ENCODE measurements at places on chromosomes 3 and 15.

- DNase-seq, result no peak
Observed at GRCh38 chr3:4079339-4080195, 223.6 kb upstream of the SETMAR start.

GRCh38 chr3:141112686-141113297, 61.6 kb downstream of the SPSB4 start:
- no peak for DNase-seq

GRCh38 chr15:92848852-92849598, 51.1 kb upstream of the CHD2 start:
- DNase-seq, result peak; percentile 69

GRCh38 chr3:75294124-75294523, 370.0 kb upstream of the FRG2C start:
- no peak for DNase-seq

DNA sequence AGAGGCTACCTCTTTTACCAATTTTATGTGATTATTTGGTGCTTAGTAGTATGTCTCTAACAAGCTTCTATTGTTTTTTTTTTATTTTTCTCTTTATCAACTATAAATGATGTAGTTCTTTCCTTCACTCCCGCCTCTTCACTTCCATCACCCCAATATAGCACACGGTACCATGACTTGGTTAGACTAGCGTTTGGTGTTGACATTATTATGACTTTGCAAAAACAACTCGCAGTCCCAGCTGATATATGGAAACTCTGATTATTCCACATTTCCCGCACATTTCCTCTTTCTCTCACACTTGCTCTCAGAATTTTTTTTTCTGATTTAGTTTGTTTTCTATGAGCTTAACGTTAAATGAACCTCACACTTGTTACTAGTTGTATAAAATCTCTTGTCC, 162.2 kb downstream of the GREM1 start:
- no peak for DNase-seq

DNA sequence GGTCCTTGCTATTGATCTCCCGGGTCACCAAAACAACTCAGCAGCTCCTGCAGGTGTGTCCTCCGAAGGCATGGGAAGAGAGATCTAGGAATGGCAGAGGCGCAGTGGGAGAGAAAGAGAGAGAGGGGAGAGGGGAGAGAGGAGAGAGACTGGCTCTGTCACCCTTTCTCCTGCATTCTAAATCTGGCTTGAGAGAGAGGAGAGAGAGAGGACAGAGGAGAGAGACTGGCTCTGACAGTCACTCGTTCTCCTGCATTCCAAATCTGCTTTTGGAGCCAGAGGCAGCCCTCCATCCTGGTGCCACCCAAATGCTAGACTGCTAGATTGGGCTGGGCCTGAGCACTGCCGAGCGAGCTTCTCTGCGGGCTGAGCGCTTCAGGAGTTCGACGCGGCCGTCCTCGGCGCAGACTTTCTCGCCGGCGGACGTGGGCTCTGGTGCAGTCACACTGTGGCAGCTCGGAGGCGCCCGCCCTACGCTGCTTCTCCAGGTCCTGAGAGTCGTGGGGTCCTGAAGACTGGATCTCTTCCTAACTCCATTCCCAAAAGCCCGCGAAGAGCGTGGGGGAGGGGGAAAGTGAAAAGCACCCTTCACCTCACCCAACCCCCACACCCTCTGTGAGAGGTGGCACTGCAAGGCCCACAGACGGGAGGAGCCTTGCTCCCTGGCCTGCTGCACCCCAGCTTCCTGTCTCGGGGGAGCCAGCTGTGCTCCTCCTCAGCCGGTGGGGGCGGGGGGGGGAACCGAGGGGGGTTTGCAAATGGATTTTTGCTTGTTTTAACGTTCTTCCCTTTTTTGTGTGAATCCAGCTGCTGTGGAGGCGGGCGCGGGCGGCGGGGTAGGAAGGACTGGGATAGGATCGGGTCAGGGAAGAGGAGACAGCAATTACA, 222.3 kb downstream of the MEIS2 start:
- no peak for DNase-seq

- no peak for DNase-seq
Observed at GRCh38 chr3:182983876-182984275, 3.5 kb upstream of the DCUN1D1 start.

- no peak for DNase-seq
Observed at GRCh38 chr3:40258555-40258954, 51.0 kb upstream of the EIF1B start.

- DNase-seq, result no peak
Observed at GRCh38 chr3:45642731-45643152, 46.5 kb upstream of the SACM1L start.

DNA sequence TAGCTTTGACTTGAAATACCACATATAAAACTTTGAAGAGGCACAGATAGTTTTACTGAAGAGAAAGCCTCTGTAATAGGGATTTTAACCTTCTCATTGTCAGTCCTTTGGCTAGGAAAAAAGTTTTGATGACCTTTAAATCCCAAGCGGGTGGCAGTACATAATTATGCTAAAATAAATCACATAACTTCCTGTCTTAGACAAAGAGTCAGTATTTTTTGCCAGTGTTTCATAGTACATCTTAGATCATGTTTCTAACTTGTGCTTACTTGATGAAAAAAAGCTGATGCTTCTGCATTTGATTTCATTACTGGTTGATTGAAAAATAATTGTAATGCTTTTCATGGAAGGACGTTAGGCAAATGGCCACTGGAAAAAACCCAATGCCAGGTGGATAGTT, 5.8 kb downstream of the ST3GAL6 start:
- no peak for DNase-seq

- no peak for DNase-seq
Observed at GRCh38 chr3:139552632-139553365, 13.3 kb upstream of the RBP1 start.

DNA sequence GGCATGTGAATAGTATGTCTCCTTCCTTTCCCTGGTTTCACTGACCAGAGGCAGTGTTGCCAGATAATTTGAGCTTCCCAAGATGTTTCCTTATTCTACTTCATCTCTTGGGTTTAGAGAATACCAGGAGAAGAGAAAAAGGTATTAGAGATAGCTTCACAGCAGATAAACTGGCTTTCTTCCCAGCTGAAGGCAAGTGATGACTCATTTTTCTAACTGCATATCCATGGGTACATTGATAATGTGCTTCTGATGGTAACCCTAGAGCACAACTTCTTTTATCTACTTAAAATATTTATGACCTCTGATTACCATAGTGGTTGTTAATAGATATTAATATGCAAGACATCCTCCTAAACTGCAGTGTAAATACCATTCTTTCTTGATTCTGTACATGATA, 34.6 kb upstream of the CMTM8 start:
- no peak for DNase-seq

DNA sequence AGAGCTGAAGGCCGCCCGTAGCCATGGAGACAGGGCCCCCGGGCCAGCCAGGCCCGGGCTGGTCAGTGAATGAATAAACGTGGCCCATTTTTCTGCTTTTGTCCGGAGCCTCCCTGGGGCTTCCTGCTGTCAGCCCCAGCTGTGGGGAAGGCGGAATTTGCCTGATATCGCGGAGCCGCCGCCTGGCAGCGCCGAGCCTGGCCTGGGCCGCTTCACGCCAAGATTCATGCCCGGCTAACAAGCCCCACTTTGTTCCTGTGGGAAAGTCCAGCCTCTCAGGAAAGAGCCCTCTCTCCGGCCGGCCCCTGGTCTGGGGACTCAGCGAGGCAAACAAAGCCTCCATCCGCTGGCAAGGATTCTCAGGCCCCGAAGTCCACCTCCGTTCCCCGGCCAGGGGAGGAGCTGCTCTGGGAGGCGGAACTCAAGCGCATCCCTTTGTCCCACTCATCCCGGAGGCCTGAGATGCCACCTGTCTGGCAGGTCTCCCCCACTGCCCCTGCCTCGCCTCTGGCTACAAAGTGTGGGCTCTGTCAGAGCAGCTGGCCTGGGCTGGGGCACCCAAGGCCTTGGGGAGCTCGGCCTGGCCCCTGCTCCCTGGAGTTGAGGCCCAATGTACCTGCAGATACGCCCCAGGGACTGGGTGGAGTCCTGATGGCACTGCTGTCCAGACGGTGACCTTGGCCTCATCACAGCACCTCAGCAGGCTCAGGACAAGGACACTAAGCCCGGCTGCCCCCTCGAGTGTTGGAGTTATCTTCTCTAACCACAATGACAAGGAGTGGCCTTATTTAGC, 51.6 kb upstream of the SLC6A11 start:
- no peak for DNase-seq

- DNase-seq, result no peak
Observed at GRCh38 chr15:78840661-78841375, 29.6 kb upstream of the ADAMTS7 start.

- no peak for DNase-seq
Observed at GRCh38 chr3:133136114-133137041, 98.2 kb downstream of the TMEM108 start.

DNA sequence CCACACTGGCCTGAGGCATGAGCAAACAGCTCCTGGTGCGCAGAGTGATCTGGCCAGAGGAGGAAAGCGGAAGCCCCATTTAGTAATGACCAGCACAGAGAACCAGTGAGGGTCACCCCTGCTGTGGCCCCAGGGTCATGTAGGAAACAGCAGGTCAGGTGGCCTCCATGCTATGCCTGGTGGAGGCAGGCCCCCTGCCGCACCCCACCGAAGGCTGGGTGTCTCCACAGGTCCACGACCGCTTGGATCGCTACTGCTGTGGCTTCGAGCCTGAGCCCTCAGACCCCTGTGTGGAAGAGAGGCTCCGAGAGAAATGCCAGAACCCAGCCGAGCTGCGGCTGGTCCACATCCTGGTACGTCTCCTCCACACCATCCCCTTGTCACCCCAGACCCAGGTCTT, 52.6 kb downstream of the POMGNT2 start:
- no peak for DNase-seq

- DNase-seq, result no peak
Observed at GRCh38 chr3:141812084-141812483, 48.9 kb downstream of the GRK7 start.

DNA sequence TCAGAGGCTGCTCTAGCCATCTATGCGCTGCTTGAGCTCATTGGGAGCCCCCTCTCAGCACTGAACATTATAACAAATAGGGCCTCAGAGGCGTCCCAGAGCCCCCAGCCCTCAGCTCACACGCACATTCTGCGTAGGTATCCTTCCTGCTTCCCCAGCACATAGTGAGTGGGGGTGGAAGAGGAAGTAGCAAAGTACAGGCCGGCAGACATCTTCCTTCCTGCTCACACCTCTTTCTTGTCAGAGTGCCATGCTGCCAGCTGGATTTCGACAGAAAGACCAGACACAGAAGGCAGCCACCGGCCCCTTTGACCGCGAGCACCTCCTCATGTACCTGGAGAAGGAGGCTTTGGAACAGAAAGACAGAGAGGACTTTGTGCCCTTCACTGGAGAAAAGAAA, 16.6 kb downstream of the TMOD2 start:
- DNase-seq, result no peak

DNA sequence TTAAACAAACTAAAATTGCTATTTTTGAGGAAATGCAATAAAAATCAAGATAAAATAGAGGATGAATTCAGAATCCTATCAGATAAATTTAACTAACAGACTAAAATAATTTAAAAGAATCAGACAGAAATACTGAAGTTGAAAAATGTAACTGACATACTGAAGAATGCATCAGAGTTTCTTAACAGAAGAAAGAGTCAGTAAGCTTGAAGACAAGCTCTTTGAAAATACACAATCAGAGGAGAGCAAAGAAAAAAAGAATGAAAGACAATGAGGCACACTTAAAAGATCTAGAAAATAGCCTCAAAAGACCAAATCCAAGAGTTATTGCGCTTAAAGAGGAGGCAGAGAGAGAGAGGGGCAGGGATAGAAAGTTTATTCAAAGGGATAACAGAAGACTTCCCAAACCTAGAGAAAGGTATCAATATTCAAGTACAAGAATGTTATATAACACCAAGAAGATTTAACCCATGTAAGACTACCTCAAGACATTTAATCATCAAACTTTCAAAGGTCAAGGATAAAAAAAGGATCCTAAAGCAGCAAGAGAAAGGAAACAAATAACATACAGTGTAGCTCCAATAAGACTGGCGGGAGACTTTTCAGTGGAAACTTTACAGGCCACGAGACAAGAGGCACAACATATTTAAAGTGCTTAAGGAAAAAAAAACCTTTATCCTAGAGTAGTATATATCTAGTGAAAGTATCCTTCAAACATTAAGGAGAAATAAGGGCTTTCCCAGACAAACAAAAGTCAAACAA, 24.7 kb downstream of the PEAK1 start:
- no peak for DNase-seq

GRCh38 chr3:170762064-170762463, 107.9 kb downstream of the RPL22L1 start:
- DNase-seq, result no peak

- no peak for DNase-seq
Observed at GRCh38 chr15:88535100-88535499, 11.4 kb downstream of the DET1 start.

- no peak for DNase-seq
Observed at GRCh38 chr3:72618739-72619138, 229.5 kb downstream of the SHQ1 start.

DNA sequence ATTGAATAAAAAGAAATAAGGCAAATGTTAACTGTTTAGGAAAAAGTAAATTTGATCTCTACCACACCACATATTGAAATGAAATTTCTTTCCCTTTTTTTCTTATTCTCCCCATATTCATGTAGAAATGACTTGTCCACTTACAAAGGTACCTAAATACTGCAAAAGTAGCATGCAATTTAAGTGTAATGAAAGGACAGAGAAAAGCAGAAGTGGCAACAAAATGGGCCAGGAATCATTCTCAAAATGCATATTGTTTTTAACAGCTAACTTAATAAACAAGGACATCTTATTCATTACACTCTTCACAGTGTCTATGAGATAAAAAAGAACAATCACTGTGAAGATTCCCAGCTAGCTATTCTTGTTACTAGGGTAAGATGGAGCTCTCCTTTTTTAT, 40.6 kb upstream of the FGF7 start:
- no peak for DNase-seq

- no peak for DNase-seq
Observed at GRCh38 chr3:27644941-27645340, 77.2 kb downstream of the EOMES start.

DNA sequence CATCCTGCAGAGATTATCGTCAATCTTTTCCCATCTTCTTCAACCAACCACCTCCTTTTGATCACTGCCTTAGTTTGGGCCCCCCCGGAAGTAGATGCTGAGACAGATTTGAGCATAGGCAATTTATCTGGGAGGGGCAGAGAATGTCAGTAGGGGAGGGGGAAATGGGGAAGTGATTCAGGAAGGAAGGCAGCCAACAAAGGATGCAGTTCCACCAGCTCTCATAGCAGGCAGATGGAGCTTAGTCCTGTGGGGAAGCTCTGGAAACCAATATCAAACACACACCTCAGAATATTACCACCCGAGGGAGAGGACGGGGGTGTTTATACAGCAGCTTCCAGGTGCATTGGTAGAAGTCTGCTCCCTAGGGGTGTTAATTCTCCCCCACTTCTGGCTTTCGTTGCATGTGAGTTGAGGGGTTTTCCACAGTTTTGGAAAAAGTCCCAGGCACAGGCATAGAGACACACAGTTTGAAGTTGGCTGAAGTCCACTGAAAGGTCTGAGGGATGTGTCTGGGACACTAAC, 91.5 kb upstream of the TNFAIP8L3 start:
- DNase-seq, result no peak

DNA sequence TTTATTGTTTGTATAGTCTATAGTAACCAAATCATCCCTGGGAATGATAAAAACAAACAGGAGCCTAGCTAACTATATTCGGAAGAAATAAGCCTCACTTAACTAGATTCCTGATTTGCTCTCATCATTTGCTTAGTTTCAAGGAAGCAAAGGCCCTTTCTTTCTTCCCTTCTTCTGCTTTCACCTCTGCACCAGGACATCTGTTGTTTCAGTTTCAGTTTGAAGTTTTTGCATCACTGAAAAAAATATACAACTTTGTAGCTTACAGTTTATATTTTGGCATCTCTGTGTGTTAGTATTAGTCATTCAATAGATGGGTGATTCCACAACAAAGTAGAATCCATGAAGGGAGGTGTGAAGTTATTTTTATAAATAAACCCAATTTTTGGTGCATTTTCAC, 113.6 kb upstream of the SNTN start:
- DNase-seq, result no peak
